LNCaP clone FGC (cell line): ENCODE measurements at places on chromosomes 12 and 14.

DNA sequence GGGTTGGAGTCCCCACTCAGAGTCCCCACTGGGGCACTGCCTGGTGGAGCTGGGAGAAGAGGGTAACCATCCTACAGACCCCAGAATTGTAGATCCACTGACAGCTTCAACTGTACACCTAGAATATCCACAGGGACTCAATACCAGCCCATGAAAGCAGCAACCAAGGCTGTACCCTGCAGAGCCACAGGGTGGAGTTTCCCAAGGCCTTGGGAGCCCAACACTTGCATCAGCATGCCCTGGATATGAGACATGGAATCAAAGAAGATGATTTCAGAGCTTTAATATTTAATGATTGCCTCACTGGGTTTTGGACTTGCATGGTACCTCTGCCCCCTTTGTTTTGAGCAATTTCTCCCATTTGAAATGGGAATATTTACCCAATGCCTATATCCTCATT is 80.4 kb downstream of the RASSF9 start:
- no peak for DNase-seq

DNA sequence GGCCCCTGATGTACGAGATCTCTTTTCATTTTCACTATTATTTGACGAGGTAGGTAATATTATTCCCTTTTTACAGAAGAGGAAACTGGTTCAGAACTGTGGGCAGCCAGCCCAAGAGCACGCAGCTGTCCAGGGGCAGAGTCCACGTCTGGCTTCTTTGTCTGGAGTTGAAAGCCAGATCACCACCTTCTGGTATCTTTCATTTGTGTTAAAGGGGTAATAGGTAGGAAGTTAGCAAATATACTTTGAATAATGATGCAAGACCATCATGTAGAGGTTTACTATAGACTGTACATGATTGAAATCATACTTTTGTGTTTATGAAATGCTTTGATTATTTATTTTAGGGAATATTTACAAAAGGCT is 144.1 kb upstream of the AMIGO2 start:
- DNase-seq = no peak

GRCh38 chr14:68950111-68950510 is 29.0 kb downstream of the ACTN1 start:
- no peak for DNase-seq

GRCh38 chr14:69667938-69668335 is 56.5 kb downstream of the SUSD6 start:
- DNase-seq = no peak

GRCh38 chr12:57850854-57851430 is 4.4 kb upstream of the CTDSP2 start:
- DNase-seq = no peak

- DNase-seq = no peak
These were observed 60.9 kb downstream of the MYF5 start for GRCh38 chr12:80777587-80777986.

GRCh38 chr12:49762468-49762847 is 21.1 kb downstream of the TMBIM6 start:
- no peak for DNase-seq

DNA sequence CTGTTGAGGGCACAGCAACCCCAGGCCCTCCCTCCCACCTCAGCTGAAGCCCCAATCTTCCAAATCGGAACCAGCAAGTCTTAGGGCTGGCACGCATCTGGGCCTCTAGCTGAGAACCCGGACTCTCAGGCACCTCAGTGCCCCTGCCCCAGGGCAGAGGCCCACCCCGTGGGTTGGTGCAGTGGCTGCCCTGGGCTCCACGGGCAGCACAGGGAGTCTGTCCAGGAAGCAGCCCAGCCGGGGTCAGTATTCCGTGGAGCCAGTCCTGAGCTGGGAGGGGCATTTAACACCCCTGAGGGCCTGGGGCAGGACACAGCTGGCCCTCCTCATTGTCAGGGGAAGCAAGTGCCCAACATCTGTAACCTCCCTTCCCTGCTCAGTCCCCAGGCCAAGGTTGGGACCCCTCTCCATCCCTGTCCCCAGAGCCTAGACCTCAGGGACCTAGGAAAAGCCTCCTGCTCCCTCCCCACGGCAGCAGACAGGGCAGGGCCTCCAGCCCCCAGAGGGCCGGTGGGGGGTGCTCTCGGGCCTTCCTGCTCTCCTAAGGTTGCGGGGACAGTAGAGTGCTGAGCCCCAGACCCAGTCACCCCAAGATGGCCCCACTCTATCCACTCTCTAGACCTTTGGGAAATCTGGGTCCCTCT is 36.5 kb downstream of the SLC6A12 start:
- no peak for DNase-seq

DNA sequence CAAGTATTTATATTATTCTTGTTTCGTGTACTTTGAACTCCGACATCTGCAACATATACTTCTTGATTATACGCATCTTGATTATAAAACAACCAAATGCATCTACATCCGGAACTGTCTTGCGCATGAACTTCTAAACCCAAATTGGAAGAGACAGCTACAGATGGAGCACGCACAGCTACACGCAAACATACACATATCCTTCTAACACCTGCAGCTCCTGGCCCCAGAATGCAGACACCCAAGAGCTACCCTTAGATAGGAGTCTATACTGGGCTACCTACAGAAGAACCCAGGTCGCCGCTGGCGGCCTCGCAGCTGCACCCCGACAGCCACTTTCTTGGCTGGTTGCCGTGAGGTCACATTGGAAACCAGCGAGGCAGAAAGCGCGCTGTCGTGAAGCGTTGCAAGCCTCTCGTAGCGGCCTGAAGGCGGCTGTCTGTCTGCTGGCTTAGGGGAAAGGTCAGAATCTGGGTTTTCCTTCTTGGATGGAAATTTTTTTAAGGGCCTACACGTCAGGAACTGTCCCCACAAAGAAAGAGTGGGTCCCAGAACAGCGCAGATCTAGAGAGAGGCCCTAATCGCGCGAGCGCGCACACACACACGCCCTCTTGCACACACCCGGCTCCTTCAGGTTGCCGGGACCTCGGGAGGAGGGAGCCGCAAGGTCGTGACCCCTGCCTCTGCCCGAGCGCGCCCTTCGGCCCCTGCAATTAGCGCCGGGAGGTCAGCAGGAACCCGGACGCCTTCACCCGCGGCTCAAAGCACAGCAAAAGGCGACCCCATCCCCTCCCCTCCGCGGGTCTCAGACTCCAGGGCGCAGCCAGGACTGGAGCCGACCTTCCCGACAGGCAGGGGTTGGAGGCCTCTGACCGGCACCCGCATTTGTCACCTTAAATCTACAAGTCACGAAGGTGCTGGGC is 17.0 kb downstream of the TBX3 start:
- no peak for DNase-seq

- DNase-seq = no peak
These were observed 20.4 kb downstream of the ADAM20 start for GRCh38 chr14:70514168-70515069.

DNA sequence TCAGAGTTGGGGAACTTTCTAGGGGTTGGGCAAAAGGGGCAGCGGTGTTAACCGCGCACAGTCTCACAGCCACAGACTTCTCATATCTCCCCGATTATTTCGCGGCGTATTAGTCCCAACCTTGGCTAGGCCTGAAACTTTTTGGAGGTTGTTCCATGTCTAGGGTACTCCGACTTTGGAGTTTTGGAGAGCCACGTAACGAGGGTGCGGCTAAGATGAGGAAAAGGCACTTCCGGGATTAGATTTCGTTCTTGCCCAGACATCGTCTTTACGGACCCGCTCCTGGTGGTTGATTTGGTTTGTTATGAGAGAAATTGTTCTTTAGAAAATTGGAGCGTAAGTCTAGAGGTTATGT is 513 bp downstream of the CCNK start:
- no peak for DNase-seq

DNA sequence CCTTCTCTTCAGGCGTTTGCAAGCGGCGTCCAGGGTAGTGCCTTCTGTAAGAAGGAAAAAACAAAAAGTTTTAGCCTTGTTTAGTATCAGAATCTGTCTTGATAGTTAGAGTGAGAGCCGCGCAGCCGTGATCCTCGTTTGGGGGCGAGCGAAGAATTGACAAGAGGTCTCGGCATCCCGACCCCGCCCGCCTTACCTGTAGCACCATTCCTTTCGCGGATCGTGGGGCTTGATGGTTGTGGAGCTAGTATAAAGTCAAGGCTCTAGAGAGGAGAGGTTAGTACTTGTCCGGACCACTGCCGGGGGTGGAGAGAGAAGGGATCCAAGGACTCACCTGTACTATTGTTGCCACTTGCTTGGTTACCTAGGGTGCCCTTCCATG is 494 bp downstream of the TMTC3 start:
- no peak for DNase-seq

- DNase-seq = no peak
These were observed 60.8 kb downstream of the TMCC3 start for GRCh38 chr12:94589591-94590001.

DNA sequence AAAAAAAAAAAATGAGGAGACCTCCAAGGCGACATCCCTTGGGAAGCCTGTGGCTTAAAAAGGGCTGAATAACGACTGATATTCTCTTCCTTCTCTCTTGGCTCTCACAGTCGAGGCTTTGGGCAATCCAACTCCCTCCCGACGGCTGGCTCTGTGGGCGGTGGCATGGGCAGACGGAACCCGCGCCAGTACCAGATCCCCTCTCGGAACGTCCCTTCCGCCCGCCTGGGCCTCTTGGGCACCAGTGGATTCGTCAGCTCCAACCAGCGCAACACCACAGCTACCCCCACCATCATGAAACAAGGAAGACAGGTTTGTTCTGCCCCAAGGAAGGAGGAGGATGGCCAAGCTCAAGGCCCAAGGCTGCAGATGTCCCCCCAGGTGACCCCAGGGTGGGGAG is 127.8 kb downstream of the GCH1 start:
- no peak for DNase-seq

DNA sequence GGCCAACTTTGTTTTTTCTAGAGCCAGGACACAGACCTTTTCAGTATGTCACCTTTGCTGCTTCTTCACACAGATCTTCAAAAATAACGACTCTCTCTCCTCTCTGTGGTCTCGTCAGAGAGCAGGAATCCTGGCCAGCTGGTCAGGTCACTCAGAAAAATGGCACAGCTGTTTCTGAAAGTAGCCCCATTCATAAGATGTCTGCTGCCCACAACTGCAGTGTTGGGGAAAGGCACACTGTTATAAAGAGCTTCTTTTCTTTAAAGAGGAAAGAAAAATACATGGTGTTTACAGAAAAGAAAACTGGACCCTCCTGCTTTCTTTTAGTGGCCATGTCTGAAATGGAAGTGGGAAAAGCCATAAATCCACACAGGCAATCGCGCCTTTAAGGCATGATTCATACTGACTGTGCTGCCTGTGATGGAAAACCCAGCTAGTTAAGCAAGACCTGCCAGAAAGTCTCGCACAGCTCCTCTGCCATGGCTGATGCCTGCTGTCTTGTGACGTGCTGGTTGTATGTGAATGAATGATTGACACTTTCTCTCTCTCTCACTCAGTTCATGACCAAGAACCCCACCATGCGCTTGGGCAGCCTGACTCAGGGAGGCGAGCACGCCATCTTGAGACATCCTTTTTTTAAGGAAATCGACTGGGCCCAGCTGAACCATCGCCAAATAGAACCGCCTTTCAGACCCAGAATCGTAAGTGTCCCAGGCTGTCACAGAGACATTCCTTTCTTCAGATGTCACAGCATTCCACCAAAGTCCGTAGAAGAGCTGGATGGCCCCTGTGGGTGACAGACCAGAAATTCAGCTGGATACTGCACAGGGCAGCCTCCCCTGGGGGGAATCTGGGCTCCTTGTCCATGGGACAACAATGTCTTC is 147.9 kb upstream of the HIF1A start:
- no peak for DNase-seq
